ENCODE measurements at places on chromosomes 3 and 15.

GRCh38 chr15:87401973-87402372, 854.6 kb downstream of the NTRK3 start:
- no peak for DNase-seq

DNA sequence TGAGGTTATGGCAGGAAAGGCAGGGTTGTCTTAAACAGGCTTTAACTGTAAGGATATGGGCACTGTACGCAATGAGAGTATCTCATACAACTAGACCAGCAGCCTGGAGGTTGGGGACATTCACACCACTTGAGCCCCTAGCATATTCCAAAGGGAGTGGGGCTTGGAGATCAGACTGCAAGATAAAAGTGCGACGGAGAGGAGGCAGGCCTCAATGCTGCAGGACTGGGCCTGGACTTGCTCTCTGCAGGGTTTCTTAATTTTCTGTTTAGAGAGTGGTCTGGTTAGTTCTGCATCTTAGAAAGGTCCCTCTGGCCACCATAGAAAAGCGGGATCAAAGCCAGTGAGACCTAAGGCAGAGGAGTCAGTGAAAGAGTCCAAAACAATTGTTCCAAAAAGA, 357.7 kb upstream of the NR2F2 start:
- DNase-seq: no peak

- no peak for DNase-seq
Measured at GRCh38 chr3:115626721-115627120, 3.4 kb downstream of the GAP43 start.

- DNase-seq: no peak
Measured at GRCh38 chr3:109899925-109900324, 562.6 kb upstream of the DPPA4 start.

- DNase-seq: no peak
Measured at GRCh38 chr3:81033684-81034083, 727.8 kb downstream of the GBE1 start.

- no peak for DNase-seq
Measured at GRCh38 chr3:87336761-87337160, 60.4 kb upstream of the POU1F1 start.

GRCh38 chr3:197269024-197269423, 29.4 kb downstream of the DLG1 start:
- DNase-seq: no peak

DNA sequence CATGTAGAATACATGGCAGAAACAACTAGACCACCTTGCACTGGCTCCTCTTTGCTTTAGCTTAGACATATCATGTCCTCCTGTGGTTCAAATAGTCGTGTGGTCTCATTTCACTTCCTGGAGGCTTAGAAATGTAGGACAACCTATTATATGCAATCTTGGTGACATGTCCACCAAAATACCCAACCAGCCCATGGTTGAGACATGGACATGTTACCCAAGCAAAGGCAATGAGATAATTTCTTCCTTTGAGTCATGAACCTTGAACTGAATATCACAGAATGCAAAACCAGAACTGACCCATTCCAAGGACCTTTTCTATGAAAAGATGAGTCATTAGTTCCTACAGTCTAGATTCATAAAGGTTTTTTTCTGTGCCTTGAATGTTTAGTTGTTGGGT, 309.0 kb upstream of the MDFIC2 start:
- DNase-seq: no peak

GRCh38 chr15:64618138-64618537, 157.3 kb downstream of the RBPMS2 start:
- no peak for DNase-seq

DNA sequence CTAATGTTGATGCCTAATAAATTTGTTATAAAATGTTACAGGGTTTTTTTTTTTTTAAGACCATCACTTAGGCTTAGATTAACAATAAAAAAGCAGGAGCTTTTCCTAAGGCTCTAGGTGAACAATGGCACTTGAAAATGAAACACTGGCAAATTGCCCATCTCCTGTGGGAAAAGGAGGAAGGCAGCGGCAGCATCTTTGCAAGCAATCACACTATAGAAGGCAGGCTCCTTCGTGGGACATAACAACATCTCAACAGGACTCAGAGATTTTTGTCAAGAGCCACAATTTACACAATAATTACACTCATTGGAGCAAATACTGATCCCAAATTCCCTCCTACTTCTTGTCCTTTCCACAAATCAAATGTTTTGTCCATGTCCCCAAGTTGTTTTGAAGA, 646.7 kb downstream of the ROBO2 start:
- DNase-seq: no peak

DNA sequence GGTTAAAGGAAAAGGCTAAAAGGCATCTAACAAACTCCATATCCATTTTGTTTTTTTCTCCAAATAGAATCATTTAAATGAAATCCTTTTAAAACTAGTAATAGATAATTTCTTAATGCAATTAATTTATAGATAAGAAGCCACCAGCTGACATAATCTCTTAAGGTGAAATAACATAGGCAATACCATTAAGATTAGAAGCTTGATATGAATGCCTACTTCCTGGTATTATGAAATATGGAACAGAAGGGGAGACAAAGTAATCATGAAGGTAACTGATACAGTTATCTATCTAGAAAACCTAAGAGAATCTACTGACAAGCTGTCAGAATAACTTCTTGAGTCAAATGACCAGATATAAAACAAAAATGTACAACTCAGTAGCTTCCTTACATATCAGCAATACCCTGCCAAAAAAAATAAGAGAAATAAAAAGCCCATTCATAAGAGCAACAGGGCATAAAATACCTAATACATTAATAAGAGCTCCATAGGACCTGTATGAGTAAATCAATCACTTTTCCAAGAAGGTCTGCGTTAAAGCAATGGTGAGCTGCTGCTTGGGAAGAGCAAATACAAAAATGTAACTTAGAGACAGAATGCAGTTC, 10.7 kb downstream of the EHD4 start:
- DNase-seq: no peak

- DNase-seq: no peak
Measured at GRCh38 chr3:132261506-132261905, 55.7 kb upstream of the ACP3 start.

DNA sequence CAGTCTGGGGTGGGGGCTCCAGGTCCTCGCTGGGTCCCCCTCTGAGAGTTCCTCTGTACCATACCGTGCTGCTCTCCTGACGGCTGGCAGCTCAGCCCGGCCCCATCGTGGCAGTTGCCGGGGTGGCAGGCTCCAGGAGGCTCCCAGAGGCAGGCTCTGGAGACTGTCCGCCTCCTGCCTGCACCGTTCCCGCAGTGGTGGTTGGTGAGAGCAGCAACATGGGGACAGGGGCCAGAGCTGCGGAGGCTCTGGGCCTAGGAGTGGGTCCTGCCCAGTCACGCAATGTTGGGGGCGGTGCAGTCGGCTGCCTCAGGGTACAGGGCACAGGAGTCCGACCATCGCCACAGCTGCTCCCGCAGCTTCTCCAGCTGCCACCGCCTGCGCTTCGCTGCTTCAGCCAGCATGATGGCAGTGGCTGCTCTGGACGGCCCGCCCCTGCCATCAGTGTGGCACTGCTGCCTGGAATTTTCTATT, 492.7 kb downstream of the AGBL1 start:
- no peak for DNase-seq

- DNase-seq: no peak
Measured at GRCh38 chr3:185172086-185173049, 19.5 kb upstream of the C3orf70 start.

- no peak for DNase-seq
Measured at GRCh38 chr3:173548261-173548660, 150.7 kb downstream of the NLGN1 start.

DNA sequence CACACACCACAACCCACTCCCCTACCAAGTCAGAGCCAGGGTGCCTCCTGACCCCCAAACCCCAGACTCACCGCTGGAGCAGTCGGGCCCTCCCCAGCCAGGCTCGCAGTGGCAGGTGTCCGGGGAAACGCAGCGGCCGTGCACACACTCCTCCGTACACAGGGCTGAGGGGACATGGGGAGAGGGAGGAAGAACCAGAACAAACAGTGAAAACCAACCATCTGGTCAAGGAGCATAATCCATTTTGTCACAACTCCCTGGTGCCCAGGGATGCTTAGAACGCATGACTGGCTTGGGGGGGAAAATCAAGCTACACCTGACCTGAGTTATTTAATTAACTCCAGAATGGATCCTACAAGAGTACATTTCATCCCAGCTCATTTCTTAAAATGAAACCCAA, 159.2 kb downstream of the MEGF11 start:
- no peak for DNase-seq

DNA sequence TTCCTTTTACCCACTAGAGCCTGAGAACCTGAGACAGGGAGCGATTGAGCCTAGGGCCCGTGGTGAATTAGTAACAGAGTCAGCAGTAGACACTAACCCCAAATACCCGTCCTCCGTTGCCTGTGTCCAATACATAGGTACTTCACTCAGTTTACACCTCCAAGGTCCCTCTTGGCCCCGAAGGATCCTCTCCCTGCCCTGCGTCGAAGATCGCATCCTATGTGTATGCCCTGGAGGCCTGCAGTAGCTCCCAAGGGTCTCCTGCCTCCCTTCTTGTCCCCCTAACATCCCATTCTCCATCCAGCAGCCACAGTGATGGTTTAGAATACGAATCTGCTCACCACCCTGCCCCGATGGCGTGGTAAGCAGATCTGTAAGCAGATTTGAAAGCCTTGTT, 67.0 kb downstream of the ISG20 start:
- no peak for DNase-seq

GRCh38 chr3:54264050-54264449, 141.7 kb downstream of the CACNA2D3 start:
- no peak for DNase-seq

DNA sequence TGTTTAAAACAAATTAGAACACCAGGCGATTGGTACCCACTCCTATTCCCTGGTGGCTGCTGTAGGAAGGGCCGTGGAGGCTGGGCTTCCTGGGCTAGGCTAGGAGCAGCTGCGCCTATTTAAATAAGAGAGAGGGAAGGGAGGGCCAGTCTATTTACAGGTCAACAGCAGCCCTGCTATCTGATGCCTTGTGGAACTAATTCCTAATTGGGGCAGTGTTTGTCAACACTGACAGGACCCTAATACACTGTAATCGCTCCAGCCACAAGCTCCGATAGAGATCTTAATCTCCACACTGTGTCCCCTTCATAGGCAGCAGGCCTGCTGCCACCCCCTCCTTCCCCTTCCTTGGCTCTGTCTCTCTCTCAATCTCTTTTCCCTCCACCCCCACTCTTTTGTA, 116.9 kb upstream of the SOX14 start:
- no peak for DNase-seq

GRCh38 chr3:182908471-182908870, 71.9 kb downstream of the DCUN1D1 start:
- DNase-seq: no peak

DNA sequence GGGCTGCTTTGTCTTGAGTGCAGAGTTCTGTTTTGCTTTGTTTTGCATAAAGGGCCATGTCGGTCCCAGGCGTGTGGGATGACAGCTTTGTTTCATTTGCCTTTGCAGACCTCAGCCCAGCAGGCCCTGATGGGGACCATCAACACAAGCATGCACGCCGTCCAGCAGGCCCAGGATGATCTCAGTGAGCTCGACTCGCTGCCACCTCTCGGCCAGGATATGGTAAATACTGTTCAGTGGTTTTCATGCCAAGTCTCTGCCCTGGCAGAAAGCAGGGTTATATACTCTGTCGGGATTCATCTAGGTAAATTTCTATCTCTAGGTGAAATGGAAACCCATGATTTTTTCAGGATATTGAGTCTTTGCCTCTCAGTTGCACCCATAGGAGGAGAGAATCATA, 343.9 kb upstream of the TPM1 start:
- DNase-seq: no peak

DNA sequence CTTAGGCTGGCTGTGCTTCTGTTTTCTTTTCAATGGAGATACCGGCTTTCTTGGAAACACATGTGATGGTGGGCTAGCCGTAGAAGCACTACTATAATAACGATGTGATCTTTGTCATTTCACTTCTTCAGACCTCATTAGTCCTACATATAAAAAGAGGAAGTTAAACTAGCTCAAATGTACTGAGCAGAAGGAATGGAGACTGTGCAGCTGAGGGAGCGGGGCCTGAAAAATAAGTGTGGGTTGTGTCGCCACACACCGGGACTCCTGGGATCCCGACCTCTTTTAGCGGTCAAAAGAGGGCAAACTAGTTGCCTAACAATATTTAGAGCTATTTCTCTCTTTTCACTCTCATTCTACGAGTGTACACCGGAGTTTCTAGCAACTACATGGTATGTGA, 1.0 kb upstream of the RNF7 start:
- no peak for DNase-seq

DNA sequence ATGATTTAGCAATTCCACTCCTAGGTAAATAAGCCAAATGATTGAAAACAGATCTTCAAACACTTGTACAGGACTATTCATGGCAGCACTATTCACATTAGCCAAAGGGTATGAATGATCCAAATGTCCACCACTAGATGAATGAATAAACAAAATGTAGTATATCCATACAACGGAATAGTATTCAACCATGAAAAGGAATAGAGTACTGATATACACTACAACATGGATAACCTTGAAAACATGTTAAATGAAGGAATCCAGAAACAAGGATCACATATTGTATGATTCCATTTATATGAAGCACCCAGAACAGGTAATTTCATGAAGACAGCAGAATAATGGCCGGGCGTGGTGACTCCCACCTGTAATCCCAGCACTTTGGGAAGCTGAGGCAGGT, 78.2 kb upstream of the IGF1R start:
- no peak for DNase-seq

All from activated T-helper 1 cell treated with anti-CD3 and anti-CD28 coated beads, Interleukin-2, amount 50 U/mL, for 16 hours (primary cell).